ENCODE measurements at places on chromosomes 5 and 9. TPM values are rescaled to one million over a fixed set of nuclear protein-coding genes. Genes with fewer than 3 reads are reported as not detected.

DNA sequence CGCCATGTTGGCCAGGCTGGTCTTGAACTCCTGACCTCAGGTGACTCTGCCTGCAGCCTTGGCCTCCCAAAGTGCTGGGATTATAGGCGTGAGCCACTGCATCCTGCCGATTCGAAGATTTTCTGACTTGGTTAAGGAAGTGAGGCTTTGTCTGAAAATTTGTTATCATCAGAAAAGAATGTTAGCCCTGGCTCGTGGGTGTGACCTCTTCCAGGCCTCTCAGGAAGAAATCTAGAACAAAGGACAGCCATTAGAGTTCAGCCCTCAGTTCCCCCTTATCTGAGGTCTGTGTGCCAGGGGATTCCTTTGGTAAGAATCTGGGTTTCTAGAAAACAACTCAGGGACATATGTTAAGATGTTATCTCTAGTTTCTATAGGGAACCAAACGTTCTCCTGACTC lies 6.2 kb downstream of the OR2S2 start:
- DNase-seq = no peak

DNA sequence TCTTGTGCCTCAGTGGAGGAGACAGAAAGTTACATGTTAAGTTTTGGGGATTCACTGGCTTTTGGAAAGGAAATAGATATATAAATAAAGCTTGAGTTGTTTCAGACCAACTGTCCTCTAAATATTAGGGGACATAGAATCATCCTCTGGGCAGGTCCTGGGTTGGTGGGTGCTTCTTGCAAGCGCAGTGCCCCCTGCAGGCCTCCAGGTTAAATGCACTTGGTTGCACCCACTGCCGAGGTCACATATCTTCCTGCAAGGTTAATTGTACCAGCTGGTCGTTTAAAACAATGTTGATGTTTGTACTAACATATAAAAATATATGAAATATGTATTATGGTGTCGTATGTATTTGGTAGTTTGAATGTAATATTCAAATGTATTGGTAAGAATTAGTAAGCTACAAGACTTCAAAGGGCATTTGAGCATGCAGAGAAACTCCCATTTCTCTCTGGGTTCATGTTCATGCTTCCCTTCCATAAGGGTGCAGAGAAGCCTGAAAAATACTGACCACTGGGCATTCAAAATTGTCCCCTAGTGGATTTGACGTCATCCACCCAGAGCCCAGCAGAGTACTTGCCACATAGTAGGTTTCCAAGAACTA lies 87.0 kb downstream of the ZNF618 start:
- no peak for DNase-seq

GRCh38 chr9:136697146-136697820 lies 10.0 kb upstream of the AGPAT2 start:
- no peak for DNase-seq

- DNase-seq = no peak
Observed at GRCh38 chr5:142685418-142686209, at the start of gene FGF1. TSS of gene FGF1 (minus strand) at chr5:142686090. CDS start at chr5:142614127, 71,963 bp downstream.

DNA sequence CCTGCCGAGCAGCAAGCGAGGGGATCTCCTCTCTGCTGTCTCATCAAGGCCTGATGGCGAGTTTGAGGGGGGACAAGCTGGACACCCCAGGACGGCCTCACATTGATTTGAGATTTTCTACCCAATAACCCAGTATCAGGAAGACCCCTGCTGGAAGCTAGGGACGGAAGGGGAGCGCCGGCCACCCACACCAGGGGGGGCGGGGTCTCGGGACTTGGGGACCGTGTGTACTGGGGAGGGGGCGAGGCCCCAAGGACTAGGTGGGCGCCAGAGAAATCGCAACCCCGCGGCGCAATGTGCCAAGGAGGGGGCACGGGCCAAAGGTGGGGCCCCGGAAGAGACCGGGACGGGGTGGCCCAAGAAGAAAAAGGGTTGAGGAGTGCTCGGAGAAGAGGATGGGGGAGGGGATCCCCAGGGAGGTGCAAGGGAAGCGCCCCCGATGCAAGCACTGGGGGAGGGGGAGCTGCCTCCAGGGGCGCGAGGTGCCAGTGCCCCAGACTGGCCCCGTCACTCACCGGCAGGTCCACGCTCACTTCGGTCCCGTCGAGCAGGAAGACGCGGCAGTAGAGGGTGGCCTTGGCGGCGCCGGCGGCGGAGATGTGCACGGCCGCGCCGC lies 1.1 kb downstream of the EPB41L4B start:
- no peak for DNase-seq

DNA sequence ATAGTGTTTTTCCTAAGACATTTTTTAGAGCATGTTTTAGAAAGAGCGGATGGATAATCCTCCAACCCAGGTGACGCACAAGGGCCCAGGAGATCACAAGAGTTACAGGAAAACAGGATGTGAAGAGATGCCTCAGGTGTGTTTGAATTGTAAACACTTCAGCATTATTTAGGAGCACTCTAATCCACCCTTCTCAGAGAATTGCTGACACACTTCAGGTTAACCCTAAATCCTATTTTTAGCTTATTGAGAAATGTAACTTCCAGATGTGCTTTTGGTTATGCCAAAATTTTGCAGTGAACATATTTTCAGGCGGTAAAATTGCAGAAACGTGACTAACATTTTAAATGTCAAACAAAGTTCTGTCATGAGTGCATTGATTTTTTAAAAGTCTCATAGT lies 755.4 kb upstream of the CTNND2 start:
- no peak for DNase-seq

DNA sequence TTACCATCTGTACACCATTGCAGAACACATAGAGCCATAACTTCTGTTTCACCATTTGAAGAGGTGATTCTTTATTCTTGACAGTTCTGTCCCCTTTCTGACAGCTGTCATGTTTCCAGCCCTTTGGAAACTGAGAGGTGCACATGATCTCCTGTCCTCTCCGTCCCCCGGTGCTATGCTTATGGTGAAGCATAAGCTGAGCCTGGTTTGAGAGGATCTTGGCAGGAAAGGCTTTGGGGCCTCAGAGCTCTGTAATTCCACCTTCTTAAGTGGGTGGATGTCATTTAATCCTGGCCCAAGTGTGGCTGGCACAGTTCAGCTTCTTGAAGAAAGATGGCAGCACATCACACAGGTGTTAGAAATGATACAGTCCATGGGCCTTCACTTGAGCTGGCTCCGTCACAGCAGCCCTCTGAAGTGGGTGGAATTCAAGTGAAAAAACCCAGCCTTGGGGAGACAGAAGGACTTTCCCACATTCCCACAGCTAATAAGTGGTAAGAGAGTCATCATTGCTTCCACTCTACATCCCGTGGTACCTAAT lies 30.7 kb upstream of the GRPEL2 start:
- DNase-seq = no peak

Gene SPIN1
- 185 TPM for polyA plus RNA-seq

Gene ST8SIA4
- polyA plus RNA-seq = 7.9 TPM

Gene PCDHA5
- 0.06 TPM for polyA plus RNA-seq
